Lower lobe of right lung (tissue), 2 donors: ENCODE measurements at places on chromosomes 12 and 14. TPM values are rescaled to one million over a fixed set of nuclear protein-coding genes. Genes with fewer than 3 reads are reported as not detected.

- no peak for DNase-seq
- no peaks in the 10 kb centered on the region for H3K27me3 ChIP-seq
- no peak overlapping the region for H3K27ac ChIP-seq
- peaks cover 31% of the 10 kb centered on the region for H3K4me1 ChIP-seq
- H3K36me3 ChIP-seq, result peaks cover 70% of the 10 kb centered on the region
- H3K4me3 ChIP-seq, result no peak overlapping the region
Observed at GRCh38 chr12:54395545-54395944, 11.0 kb upstream of the ZNF385A start.

- no peak overlapping the region for H3K27ac ChIP-seq
- H3K36me3 ChIP-seq, result no peaks in the 10 kb centered on the region
- DNase-seq, result peak; percentile 78
- peaks cover 31% of the 10 kb centered on the region for H3K27me3 ChIP-seq
- H3K4me1 ChIP-seq, result peaks cover 12% of the 10 kb centered on the region
- peak overlapping the region; percentile 43 for H3K4me3 ChIP-seq
Observed at GRCh38 chr14:20662968-20663732, 21.2 kb upstream of the RNASE4 start.

DNA sequence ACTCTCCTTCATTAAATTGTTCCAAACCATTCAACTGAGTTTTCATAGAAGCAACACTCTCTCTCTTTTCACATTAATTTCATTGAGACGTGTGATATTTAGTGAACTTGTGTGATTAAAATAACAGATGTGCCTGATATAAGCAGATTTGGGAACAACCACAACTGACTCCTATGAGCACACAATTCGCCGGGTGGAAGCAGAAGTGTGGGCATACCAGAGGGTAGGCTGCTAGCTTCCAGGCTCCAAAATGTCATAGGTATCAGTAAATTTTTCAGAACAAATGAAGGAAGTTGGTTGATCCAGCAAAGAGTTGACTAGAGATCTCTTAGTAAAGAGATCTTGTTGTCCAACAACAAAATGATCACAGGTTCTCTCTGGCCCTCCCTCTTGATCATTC, 429.7 kb downstream of the DPF3 start:
- H3K4me3 ChIP-seq, result no peak overlapping the region
- no peaks in the 10 kb centered on the region for H3K36me3 ChIP-seq
- DNase-seq, result no peak
- no peaks in the 10 kb centered on the region for H3K4me1 ChIP-seq
- H3K27ac ChIP-seq, result no peak overlapping the region

DNA sequence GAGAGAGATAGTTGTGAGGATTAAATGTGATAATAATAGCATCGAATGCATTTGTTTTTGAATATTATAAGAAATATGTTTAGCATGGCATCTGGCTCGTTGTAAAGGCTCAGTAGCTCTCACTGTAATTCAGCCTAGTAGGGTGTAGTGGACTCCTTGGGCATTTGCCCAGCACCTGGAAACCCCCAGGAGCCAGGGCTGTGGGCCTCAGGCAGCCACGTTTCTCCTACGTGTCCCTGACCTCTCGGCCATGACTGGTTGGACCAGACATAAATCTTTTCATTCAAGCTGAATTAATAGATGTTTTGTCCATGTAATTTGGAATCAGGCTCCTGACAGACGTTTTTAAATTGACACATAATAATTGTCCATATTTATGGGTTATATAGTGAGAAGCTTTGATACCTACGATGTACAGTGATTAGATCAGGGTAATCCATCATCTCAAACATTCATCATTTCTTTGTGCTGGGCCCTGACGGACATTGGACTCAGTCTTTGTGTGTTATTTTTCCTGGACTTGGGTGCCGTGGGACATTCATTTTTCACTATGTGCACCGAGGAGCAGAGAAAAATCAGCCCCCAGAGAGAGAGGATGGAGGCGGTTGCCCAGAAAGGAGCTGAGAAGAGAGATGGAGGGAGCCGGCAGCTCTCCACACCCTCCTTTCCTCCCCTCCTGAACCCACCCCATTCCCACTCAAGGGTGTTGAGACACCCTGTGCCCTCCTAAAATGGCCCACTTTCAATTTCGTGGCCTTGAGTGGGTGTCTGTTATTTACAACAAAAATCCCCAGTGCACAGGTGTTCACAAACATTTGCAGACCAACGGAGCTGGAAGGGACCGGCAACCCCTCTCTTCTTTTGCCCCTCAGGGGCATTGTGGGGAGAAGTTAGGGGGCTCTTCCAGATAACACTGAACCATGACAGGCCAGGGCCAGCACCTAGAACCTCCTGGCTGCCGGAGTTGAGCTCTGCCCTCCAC, 296.4 kb downstream of the DPF3 start:
- DNase-seq, result no peak
- no peaks in the 10 kb centered on the region for H3K4me1 ChIP-seq
- H3K4me3 ChIP-seq, result no peak overlapping the region
- no peaks in the 10 kb centered on the region for H3K36me3 ChIP-seq
- no peak overlapping the region for H3K27ac ChIP-seq

- no peaks in the 10 kb centered on the region for H3K27me3 ChIP-seq
- no peak for DNase-seq
Observed at GRCh38 chr14:50058113-50058512, 58.3 kb downstream of the VCPKMT start.

GRCh38 chr12:54262403-54262925, 17.5 kb downstream of the CBX5 start:
- peaks cover 37% of the 10 kb centered on the region for H3K4me1 ChIP-seq
- H3K27me3 ChIP-seq, result no peaks in the 10 kb centered on the region
- H3K36me3 ChIP-seq, result peaks cover under 1% of the 10 kb centered on the region
- no peak overlapping the region for H3K4me3 ChIP-seq
- no peak for DNase-seq
- no peak overlapping the region for H3K27ac ChIP-seq

- H3K4me1 ChIP-seq, result no peaks in the 10 kb centered on the region
- no peaks in the 10 kb centered on the region for H3K27me3 ChIP-seq
- no peak overlapping the region for H3K27ac ChIP-seq
Observed at GRCh38 chr12:74922117-74922516, 287.5 kb downstream of the KCNC2 start.

NGB gene
- total RNA-seq, result not detected

CEBPE gene
- 0.32 TPM for total RNA-seq

UBC gene
- total RNA-seq, result 977 TPM
